ENCODE measurements at places on chromosomes 3 and 15.
A peak's percentile ranks its signal among the peaks of the same experiment; 100 is the strongest.

GRCh38 chr3:89312141-89312540, 204.7 kb downstream of the EPHA3 start:
- DNase-seq, result no peak

- no peak for DNase-seq
Measured at GRCh38 chr3:64414043-64414442, 188.8 kb upstream of the PRICKLE2 start.

- DNase-seq, result no peak
Measured at GRCh38 chr15:25735550-25736384, 127.4 kb downstream of the ATP10A start.

DNA sequence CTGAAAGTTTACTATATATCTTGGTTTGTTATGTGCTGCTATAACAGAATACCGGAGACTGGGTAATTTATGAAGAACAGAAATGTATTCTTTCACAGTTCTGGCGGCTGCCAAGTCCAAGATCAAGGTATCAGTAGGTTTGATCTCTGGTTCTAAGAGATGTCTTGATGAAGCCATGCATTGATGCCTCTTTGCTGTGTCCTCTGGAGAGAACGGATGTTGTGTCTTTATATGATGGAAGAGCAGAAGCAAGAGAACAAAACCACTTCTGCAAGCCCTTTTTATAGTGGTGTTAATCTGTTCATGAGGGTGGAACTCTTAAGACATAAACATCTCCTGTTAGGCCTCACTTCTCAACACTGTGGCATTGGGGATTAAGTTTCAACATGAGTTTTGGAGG, 62.7 kb downstream of the TCF12 start:
- no peak for DNase-seq

GRCh38 chr3:195030791-195031321, 240.1 kb downstream of the XXYLT1 start:
- no peak for DNase-seq

DNA sequence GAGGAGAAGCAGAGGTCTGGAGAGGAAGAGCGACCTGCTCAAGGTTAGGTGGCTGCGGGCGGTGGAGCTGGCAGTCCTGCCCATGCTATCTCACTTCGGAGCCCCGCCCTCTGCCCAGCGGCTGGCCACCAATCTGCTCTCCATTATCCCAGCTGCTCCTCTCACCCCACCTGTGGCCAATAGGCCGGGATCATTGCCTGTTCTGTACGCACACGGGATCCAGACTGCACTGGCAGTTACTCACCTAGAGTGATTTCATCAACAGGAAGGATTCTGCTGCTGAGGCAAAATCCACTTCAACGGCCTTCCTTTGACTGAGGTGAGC, 100.6 kb downstream of the TLE3 start:
- DNase-seq, result peak; percentile 70

DNA sequence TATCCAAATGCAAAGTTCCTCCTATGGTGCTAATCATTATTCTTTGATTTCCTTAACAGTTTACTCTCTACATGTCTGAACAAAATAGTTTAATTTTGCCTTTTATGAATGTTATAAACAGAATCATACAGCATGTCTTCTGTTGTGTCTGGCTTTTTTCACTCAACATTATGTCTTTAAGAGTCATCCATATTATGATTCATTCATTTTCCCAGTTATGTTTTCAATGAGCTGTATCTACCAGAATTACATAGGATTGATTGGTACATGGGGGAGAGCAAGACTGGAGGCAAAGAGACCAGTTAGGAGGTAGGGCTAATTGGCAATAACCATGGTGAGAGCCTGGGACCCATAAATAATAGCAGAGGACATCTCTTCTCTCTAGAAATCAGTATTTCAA, 16.6 kb upstream of the RAP2B start:
- DNase-seq, result no peak

DNA sequence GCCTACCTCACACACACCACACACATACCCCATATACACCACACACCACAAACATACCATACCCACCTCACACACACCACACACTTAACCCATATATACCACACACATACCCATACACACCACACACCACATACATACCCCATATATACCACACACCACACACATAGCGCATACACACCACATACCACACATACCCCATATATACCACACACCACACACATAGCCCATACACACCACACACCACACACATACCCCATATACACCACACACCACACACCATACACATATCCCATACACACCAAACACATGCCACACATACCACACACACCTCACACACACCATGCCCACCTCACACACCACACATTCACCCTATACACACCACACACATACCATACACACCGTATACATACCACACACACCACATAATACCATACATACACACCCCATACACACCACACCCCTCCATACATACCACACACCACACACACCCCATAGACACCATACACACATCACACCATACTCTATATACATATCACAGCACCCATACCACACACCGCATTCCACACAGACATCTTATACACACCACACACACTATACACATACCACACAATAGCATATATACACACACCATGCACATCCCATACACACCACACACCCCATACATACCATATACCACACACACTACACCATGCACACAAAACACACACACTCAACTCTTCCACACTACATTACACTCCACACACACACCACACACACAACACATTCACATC, 29.5 kb downstream of the APBA2 start:
- DNase-seq, result no peak

- DNase-seq, result no peak
Measured at GRCh38 chr3:67064105-67064504, 66.0 kb downstream of the KBTBD8 start.

DNA sequence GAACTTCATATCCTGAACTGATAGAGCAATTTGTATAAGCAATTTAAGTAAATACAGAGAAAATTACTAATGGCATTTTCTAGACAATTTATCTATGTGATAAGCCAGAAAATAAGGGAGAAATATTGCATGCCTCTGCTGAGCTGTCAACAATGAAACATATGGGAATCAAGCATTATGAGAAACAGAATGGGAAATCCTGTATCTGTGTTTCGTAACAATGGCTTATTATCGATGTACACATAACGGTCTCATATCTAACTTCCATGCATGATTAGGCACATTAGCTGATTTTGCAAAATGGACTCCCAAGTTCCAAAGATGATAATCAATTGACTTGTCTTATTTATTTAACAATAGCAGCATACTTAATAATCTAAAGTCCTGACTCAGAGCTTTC, 30.4 kb upstream of the KCNMB2 start:
- no peak for DNase-seq

- DNase-seq, result no peak
Measured at GRCh38 chr15:86439614-86440013, 359.9 kb downstream of the AGBL1 start.
